WTC11 (cell line): ENCODE measurements at places on chromosomes 16 and 17.

- H3K4me3 ChIP-seq = no peak overlapping the region
- H3K36me3 ChIP-seq = 0 out of 2 replicates have a peak, but pooled peaks cover 7% of the 10 kb centered on the region
- no peak for DNase-seq
- H3K27me3 ChIP-seq = no peaks in the 10 kb centered on the region
- peaks cover 74% of the 10 kb centered on the region for H3K4me1 ChIP-seq
Measured at GRCh38 chr16:49835161-49835777, 20.6 kb downstream of the ZNF423 start.

GRCh38 chr16:11262915-11263314, 6.2 kb downstream of the TNP2 start:
- H3K27ac ChIP-seq = no peak overlapping the region
- H3K27me3 ChIP-seq = no peaks in the 10 kb centered on the region; the same call in 1 of the 2 replicates
- no peak for DNase-seq
- peaks cover 13% of the 10 kb centered on the region for H3K4me1 ChIP-seq

- DNase-seq = no peak
- peaks cover 5% of the 10 kb centered on the region; the same call in 1 of the 2 replicates for H3K36me3 ChIP-seq
- no peaks in the 10 kb centered on the region; the same call in 1 of the 2 replicates for H3K27me3 ChIP-seq
- H3K27ac ChIP-seq = no peak overlapping the region
- no peak overlapping the region for H3K4me3 ChIP-seq
- H3K4me1 ChIP-seq = peaks cover 13% of the 10 kb centered on the region; the same call in 1 of the 2 replicates
Measured at GRCh38 chr17:10768750-10769251, 35.1 kb downstream of the TMEM238L start.

DNA sequence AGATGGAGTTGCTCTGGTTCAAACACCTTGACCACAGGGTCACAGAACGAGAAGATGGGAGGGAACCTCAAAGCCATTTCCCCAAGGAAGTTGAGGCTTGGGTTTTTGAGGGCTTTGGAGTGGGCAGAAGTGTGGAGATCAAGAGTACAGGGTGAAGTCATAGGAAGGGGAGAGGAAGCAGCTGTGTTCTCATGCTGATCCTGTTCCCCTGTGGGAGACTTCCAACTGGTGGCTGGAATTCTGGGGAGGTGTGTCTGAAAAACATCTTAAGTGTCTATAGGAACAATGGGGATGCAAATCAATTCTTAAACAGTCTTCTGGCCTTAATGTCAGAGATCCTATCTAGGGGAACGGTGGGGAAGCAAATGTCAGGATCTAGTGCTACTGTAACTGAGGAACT, 38.8 kb upstream of the HSBP1 start:
- H3K27ac ChIP-seq = peak overlapping the region; percentile 82
- peaks cover 59% of the 10 kb centered on the region for H3K4me1 ChIP-seq
- H3K27me3 ChIP-seq = no peaks in the 10 kb centered on the region; the same call in 1 of the 2 replicates
- no peak overlapping the region for H3K4me3 ChIP-seq
- no peaks in the 10 kb centered on the region; the same call in 1 of the 2 replicates for H3K36me3 ChIP-seq
- no peak for DNase-seq

- peak overlapping the region; percentile 90 for H3K27ac ChIP-seq
- no peak overlapping the region for H3K4me3 ChIP-seq
- peaks cover 34% of the 10 kb centered on the region for H3K36me3 ChIP-seq
- DNase-seq = no peak
- H3K27me3 ChIP-seq = no peaks in the 10 kb centered on the region
Measured at GRCh38 chr17:78419970-78420815, 41.7 kb downstream of the PGS1 start.

DNA sequence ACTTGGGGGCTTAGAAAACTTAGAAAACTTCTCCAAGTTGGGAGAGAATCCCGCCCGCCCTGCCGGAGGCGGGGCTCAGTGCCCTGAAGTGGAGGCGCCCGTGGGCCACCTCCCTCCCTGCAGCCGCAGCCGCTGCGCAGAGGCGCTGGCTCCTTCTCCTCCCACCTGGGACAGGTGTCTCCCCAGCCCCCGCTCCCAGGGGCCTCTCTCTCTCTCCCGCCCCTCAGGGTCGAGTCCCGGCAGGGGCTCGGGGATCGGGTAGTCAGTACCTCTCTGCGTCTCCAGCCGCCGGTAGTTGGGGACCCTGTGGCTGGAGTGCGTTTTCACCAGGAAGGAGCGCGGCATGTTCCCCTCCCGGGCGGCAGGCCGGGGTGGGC, 257 bp downstream of the SNAI3 start:
- H3K27ac ChIP-seq = no peak overlapping the region
- H3K36me3 ChIP-seq = no peaks in the 10 kb centered on the region
- H3K4me3 ChIP-seq = peak overlapping the region; percentile 74
- H3K27me3 ChIP-seq = peaks cover 28% of the 10 kb centered on the region

DNA sequence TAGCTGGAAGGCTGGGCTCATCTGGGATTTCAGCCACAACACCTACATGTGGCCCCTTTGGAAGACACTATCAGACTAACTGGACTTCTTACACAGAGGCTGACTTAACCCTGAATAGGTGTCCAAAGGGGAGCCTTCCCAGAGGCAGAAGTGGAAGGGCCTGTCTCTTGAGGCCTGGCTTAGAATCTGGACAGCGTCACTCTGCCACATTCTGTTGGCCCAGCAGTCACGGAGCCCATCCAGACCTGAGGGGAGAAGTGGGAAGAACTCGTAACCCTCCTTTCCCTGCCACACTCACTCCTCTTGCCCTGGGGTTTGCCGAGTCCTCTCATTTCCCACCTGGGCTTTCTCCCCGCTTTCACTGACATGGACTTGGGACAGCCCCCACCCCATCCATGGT, 170.5 kb downstream of the C16orf95 start:
- no peaks in the 10 kb centered on the region for H3K27me3 ChIP-seq
- H3K36me3 ChIP-seq = peaks cover 9% of the 10 kb centered on the region
- H3K27ac ChIP-seq = no peak overlapping the region
- no peak for DNase-seq
- peaks cover 19% of the 10 kb centered on the region for H3K4me1 ChIP-seq
- no peak overlapping the region for H3K4me3 ChIP-seq
